ENCODE measurements at places on chromosomes 1 and 21.

GRCh38 chr1:227945891-227946623 lies 1.7 kb downstream of the WNT9A start:
- DNase-seq: no peak

DNA sequence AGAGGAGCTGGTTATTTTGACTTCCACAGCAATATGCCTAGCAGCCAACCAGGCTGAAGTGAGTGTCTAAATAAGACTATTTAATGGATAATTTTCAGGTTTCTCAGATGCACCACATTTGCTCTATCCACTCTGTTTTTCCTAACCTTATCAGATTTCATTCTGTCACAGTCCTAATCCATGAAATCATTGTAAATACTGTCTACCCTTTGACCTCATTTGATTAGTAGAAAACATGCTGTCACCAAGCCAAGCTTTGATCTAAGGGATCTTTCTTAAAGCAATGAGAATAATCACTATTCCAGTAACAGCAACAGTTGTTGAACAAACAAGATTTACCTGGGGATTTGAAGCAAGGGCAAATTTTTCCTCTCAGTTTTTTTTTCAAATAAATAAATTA lies 595.6 kb downstream of the LTN1 start:
- DNase-seq: no peak

DNA sequence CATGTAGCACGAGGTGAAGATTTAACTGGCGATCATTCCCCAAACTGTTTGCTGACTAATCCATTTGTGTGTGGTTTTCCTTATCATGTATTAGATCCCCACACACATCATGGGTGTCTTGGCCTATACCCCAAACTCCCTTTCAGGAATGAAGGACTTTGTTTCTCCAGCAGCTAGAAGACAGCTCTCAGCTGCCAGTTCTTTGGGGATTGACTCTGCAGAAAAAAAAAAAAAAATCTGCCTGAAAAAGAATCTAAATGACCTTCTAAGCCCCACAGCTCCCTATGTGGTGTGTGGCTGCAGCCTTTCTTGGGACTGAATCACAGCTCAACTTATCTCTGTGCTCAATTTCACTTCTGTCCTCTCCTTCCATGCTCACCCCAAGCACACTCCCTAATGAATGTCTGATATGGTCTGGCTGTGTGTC lies 256.3 kb upstream of the DUSP10 start:
- DNase-seq: no peak

GRCh38 chr1:200908191-200908868 lies 13.6 kb downstream of the INAVA start:
- no peak for DNase-seq

DNA sequence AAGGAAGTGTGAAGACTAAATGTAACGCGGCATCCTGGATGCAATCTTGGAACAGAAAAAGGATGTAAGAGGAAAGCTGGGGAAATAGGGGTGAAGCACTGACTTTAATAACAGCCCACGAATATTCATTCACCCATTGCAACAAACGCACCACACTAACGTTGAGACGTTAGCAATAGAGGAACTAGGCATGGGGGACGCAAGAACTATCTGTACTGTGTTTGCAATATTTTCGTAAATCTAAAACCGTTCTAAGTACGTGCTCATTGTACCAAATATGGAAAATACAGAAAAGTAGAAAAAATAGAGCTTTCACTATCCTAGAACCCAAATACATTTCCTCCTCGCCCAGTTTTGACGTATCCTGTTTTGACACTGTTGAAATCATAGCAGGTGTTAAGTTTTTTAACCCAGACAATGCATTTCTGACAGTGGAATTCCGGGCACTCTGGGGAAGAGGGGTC lies 3.9 kb downstream of the LAPTM5 start:
- DNase-seq: no peak

- no peak for DNase-seq
Measured at GRCh38 chr21:36658926-36659325, 40.0 kb upstream of the SIM2 start.

DNA sequence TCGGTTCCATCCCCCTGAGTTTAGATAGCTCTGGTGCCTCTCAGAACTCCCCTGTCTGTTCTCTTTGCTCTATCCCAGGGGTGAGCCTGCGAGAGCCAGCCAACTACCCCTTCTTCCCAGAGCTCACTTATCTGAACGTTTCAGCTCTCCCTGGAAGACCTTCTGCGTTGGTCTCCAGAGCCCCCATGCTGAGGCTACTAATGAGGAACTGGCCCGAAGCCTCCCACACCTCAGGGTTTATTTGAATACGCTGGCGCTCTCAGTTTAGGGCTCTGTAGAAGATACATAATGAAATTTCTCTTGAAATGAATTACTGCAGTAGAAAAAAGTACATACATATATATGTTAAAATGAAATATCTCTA lies 43.5 kb downstream of the TCEANC2 start:
- no peak for DNase-seq

GRCh38 chr1:74517599-74518051 lies 5.2 kb upstream of the LRRC53 start:
- DNase-seq: no peak

- peak; percentile 9 for DNase-seq
Measured at GRCh38 chr1:182035097-182035770, 26.3 kb downstream of the ZNF648 start.

DNA sequence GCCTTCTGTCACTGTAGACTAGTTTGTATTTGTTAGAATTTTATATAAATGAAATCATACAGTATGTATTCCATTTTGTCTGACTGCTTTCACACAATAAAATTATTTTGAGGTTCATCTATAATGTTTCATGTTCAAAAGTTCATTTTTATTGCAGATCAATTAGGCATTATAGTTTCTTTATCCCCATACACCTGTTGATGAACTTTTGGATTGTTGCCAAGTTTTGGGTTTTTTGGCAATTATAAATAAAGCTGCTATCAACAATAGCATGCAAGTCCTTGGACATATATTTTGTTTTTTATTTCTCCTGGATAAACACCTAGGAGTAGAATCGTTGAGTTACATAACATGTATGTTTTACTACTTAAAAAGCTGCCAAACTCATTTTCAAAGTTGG lies 47.1 kb upstream of the FAM3B start:
- no peak for DNase-seq

GRCh38 chr1:165173818-165174217 lies 182.7 kb downstream of the LMX1A start:
- DNase-seq: no peak

DNA sequence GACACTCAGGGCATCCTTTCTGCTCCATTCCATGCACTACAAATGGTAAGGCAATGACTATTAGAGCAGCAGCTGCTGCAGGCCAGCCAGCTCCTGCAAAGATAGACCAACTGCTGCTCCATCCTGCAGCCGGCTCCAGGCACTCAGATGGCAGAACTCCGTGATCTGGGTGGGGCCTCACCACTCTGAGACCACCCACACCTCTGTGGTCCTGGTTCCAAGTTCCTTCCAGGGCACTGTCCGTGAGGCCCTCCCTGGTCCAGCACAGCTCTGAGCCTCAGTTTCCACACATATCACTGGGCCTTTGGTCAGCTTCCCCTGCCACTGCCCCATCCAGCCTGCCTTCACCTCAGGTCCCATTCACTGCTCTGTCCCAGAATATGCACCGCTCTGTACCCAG lies 114.7 kb downstream of the DMRTB1 start:
- DNase-seq: no peak

GRCh38 chr1:67540025-67540732 lies 110.0 kb upstream of the SERBP1 start:
- no peak for DNase-seq

DNA sequence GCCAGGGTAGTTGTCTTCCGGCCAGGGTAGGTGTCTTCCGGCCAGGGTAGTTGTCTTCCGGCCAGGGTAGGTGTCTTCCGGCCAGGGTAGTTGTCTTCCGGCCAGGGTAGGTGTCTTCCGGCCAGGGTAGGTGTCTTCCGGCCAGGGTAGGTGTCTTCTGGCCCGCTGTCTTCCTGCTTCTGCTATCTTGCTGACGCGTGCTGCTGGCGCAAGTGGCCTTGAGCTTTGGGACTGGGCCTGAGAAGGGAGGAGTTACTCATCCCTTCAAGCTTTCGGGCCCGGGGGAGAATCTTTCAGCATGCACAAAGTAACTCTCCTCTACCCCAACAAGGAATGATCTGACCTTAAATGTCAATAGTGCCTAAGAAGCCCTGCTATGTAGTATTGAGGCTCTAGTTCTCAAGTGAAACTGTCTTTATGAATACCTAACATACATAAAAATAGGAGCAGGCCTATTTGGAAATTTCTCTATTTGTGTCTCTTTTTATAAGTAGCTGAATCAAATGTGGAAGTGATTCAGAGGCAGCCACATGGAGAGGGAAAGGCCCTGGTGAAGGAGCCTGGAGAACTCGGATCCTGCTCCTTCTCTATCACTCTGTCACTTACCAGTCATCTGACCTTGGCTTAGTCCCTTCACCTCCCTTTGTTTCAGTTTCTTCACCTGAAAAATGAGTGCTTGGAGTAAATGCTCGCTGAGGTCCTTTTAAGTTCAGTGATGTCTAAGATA lies 65.6 kb downstream of the RGL1 start:
- DNase-seq: no peak

DNA sequence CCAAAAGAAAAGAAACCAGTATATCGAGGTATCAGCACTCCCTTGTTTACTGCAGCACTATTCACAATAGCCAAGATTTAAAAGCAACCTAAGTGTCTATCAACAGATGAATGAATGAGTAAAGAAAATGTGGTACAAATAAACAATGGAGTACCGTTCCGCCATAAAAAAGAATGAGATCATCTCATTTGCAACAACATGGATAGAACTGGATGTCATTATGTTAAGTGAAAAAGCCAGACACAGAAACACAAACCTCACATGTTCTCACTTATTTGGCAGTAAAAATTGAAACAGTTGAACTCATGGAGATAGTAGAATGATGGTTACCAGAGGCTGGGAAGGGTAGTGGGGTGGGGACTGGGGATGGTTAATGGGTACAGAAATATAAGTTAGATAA lies 4.3 kb upstream of the GNG5 start:
- DNase-seq: no peak

DNA sequence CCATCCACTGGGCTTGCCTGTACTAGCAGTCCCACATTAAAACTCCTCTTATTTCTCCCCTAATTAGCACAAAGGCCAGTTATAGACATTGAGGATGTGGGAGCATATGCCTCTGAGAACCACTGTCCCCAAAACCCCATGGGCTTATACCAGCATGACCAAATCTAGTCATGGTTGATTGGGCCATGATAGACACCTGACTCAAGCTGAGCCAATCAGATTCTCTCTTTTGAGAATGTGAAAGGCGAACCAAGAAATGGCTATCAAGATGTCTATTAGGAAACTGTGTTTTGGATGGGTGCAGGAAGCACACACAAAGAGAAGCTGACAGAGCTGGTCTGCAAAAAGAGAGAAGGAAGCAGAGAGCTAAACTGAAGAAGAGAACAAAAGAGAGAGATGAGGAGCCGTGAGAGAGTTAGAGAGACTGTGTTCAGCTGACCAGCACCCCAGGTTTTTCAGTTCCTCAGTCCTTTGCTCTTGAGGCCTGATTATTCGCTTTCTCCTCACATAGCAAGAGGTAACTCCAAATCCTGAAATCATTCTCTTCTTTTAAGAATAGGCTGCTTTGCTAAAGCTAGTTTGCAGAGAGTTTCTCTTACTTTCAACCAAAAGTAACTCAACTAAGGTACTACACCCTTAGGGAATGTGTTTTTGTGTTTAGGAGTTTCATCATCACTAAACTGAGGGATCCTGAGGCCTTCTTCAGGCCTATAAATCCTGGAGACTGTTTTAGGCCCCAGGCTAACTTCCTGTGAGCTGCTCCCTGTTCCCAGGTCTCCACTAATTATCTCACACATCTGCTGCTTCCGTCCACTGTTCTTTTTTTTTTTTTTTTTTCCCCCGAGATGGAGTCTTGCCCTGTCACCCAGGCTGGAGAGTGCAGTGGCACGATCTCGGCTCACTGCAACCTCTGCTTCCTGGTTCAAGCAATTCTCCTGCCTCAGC lies 7.9 kb upstream of the TIPRL start:
- no peak for DNase-seq

- DNase-seq: peak; percentile 66
Measured at GRCh38 chr1:37862330-37862729, 2.9 kb upstream of the MTF1 start.

- no peak for DNase-seq
Measured at GRCh38 chr1:157154940-157155514, 16.8 kb upstream of the ETV3 start.

DNA sequence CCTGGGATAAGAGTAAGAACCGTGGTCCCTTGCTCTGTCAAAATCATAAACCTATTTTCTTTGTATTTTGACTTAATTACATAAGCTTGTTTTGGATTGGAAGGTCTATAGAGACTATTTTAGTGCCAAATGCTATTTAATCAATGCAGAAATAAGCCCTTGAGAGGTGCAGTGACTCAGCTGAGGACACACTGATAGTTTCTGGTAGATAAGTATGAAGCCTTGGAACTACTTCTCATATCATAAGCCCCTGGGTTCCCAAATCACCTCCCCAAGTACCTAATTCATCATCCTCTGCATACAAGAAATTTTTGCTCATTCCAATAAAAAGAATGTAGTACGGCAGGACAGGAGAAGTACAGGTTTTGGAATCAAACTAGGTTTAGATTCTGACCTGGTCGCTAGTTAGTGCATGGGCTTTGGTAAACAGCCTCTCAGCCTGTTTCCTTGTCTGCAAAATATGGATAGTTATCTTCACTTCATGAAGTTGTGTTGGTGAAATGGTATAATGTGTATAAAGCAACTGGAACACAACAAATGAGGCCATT lies 3.3 kb upstream of the CD55 start:
- no peak for DNase-seq

- DNase-seq: no peak
Measured at GRCh38 chr1:4027008-4027407, 126.9 kb upstream of the C1orf174 start.

DNA sequence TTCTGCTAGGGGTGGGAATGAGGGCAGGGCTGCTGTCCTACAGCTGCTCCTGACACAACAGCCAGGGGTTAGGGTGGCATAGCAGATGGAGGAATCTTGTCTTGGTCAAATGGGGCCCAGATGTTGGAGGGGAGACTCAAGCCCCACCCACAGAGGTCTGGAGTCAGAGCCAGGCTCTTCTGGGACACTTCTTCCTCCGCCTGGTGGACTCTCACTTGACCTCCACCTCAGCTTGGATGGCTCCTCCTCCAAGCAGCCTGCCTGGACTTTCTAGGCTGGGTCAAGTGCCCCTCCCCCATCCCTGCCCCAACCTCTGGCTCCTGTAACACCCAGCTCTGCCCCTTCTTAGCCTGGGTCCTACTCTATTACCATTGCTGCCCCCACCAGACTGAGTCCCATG lies 35.5 kb downstream of the EPHA2 start:
- DNase-seq: no peak

DNA sequence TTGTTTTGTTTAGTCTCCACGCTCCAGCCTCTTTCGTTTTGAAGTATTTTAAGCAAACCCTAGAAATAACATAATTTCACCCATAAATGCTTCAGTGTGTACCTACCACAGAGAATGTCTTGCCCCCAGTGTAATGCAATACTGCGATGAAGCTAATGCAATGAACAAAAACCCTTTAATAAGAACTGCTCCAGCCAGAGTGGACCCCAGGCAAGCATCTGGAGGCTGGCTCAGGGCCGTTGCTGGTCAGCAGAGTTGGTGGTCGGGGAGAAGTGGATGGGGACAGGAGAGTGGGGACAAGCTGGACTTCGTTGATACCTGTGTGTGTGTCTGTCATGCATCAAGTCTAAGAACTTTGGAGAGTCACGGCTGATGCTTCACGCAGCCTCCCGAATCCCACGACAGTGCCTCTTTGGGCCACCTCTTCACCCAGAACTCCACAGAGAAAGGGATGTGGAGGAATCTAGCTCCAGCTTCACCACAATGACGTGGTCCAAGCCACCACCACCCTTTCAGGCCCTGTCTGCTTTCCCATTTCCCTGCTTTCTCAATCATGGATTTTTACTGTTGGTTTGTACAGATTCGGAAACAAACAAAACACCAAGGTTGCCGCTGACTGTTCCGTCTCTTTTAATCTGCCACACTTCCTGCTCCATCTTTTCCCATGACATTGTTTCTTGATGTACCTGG lies 108.6 kb upstream of the ERRFI1 start:
- DNase-seq: no peak

Data from activated CD4-positive, alpha-beta T cell treated with anti-CD3 and anti-CD28 coated beads, Interleukin-2, Interleukin-6, amounts not matched to agents 100 ng/mL and 50 ng/mL, durations not matched to agents 16 hours and 8 hours (primary cell).